CD8-positive, alpha-beta T cell (primary cell): ENCODE measurements at places on chromosomes 7 and 10.

DNA sequence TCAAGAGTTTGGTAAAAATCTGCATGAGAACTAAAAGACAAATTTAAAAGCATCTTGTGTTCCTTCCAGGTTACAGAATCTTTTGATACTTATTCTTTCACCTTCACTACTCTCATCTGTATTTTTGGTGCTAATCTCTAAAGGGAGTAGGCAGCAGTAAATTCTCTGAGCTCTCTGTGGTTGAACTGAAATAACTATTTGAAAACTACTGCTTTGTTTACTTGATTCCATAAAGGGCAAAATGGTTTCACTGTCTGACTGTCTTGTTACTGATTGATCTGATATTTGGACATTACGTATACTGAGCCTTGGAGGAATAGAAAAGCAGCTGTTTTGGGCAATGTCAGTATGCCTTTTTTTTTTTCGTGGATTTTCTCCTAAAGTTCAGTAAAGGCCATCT, 103.3 kb downstream of the CHRM2 start:
- DNase-seq: no peak

DNA sequence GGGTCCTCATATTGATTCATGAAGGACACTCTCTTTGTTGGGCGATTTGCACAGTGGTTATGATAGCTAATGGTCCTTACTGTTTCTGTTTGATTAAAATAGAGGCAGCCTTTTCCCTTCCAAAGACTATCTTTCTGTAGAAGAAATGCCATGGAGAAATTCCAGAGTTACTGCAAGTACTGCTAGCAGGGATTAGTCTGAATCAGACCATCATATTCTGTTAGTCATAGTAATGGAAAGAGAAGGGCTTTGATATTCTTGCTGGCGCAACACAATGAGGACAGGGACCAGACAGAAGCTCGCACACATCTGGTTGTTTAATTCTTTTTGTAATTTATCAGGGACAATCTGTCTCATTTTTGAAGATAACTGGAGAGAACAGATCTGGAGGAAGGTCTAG, 304.5 kb upstream of the FZD8 start:
- DNase-seq: no peak

DNA sequence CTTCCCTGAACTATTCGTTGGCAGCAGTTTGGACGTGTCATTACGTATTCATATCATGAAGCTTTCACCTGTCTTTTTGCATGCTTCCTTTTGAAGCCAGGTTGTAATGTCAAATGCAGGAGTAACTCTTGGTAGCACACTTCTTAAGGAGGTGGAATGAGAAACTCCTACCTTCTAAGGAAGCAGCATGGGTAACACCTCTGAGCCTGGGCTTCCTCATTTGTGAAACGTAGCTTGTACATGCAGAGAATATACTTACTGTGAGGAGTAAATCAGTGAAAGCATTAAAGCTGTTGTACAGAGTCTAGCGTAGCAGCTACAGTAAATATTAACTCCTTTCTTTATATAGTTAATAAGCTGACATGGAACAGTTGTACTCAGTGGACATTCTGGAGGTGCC, 21.1 kb downstream of the CUL1 start:
- no peak for DNase-seq

DNA sequence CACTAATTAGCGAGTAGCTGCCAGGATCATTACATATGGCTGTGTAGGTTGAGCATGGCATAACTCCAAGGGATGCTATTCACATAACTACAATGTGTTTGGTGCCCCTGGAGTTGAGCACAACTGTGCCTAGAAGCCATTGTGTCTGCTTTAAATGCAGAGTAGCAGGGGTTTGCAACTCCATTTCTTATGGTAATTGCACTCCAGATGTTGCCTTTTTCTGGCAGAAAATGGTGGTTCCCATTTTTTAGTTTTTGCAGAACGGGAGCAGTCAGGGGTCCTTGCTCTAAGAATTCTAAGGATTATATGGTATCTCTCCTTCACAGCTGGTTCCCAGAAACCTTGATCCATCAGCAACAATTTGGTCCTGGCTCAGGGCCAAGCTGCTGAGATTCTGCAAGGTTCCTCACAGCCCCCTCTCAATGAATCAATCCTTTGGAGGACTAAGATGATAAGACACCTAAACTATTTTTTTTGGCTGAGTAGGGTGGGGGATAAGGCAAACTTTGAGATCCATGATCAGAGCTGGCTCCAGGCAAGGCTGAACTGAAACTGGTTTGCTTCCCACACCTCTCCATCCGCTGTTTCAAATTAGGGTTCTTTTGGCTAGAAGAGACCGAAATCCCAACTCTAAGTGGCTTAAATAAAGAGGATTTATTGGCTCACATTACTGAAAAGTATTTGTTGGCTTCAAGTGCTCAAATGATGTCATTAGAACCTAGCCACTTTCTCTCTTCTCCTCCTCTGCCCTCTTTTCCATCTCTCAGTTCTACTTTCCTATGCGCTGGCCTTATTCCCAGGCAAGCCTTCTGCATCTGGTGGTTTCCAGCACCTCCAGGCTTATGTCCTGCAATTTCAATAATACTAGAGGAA, 97.5 kb upstream of the CCDC6 start:
- no peak for DNase-seq
